ENCODE measurements at places on chromosomes 3 and 15. TPM values are rescaled to one million over a fixed set of nuclear protein-coding genes. Genes with fewer than 3 reads are reported as not detected.

CFAP44 gene
- polyA plus RNA-seq = 13.5 TPM

PLXNA1 gene
- 26.1 TPM for polyA plus RNA-seq

ITIH1 gene
- 7.6 TPM for polyA plus RNA-seq

PTX3 gene
- 3.8 TPM for polyA plus RNA-seq

ITPKA gene
- polyA plus RNA-seq = 0.86 TPM

TLR9 gene
- polyA plus RNA-seq = 0.17 TPM
